ENCODE measurements at places on chromosomes 16 and 17.
A peak's percentile ranks its signal among the peaks of the same experiment; 100 is the strongest.

GRCh38 chr17:8697323-8697741 lies 47.3 kb downstream of the CCDC42 start:
- DNase-seq, result peak; percentile 91

- DNase-seq, result no peak
Observed at GRCh38 chr16:4893103-4893862, 43.7 kb downstream of the PPL start.

DNA sequence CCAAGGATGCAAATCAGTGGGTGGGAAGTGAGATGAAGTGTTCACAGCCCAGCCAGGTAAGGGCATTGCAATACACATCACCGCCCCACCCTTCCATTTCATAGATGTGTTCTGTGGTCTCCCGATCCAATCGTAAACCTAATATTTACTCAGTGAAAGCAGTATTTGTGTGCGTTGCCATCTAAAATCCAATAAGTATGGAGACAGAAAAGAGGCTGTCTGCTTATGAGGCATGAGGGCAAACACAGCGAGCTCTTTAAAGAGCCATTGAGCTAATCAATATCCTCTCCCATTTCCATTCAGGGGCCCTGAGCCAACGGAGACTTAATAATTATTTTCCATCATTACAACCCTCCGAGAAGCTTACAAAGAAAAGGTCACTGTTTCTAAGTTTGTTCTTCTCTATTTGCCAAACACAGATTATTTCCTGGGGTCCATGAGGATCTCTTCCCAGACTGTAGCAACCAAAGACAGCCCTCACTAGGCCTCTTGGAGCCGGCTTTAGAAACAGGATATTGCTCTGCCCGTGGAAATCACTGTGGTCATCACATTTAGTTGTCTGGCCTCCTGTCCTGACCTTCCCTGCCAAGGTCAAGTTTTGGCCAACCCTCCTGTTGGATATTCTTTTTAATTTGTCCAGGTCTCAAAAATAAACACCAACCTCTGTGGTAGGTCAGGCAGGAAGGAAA lies 120.1 kb downstream of the SLC39A11 start:
- DNase-seq, result no peak

DNA sequence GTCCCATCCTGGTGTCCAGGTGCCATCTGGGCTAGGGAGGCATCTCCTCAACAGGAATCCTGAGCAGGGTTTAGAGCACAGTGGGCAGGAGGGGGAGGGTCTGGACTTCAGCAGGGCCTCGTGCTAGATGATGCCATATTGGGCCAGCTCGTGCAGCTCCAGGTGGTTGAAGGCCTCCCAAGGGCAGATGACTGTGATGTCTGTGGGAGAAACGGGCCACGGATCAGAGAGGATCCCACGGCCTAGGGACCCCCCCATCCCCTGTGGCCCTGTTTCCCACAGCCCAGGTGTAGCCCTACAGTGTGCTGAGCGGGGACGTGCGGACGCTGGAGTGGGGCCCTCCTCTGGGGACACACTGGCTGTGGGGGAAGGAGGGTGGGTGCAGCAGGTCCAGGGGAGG lies 5.4 kb downstream of the PDE6G start:
- no peak for DNase-seq

DNA sequence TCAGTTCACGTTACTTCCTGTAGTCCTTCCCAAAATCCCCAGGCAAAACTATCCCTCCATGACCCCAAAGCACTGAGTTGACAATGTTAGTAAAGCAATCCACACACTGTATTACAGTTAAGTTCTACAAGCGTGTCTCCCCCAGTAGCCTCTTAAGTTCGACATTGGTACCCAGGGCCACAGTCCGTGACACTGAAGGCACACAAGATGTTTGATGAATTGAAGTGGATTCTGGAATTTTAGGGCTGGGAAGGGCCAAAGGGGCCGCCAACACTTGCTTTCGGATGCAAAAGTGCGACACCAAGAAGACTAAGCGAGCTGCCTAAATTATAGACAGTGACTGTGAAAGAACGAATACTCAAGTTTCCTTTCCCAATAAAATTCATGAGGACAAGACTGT lies 1.5 kb downstream of the VPS35 start:
- no peak for DNase-seq

DNA sequence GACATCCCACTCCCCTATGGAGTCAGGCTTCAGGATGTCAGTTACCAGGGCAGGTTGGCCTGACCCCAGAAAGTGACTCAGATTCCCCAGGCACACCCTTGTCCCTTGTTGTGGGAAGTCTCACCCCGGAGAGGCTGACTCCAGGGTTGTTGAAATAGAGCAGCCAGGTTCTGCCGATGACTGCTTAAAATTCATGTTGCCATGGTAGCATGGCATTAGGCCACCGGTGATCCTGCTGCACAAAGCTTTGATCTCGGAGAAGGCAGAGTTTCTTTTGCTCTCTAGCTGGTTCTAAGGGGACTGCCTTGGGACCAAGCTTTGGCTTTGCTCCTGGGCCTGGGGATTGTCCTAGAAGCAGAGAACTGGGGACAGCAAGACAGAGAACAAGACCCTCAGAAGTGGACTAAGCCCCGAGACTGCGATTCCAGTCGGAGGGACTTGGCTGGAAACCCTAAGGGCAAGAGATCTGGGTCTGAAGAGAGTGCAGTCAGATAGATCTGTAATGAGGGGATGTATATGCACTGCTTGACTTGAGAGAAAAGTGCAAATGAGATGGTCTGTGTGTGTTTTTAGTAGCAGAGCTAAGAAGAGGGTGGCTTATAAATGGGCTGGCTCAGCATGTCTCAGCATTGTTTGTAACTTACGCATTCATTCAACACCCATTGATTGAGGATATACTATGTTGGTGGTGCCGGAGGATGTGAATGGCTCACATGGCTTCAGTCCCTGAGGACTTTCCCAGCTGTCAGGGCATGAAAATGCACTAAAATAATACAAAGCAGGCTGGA lies 106.9 kb downstream of the RGS9 start:
- DNase-seq, result peak; percentile 21

GRCh38 chr16:67537636-67538591 lies 9.3 kb downstream of the RIPOR1 start:
- DNase-seq, result no peak

- no peak for DNase-seq
Observed at GRCh38 chr17:28747051-28747691, 3.4 kb downstream of the TRAF4 start.

DNA sequence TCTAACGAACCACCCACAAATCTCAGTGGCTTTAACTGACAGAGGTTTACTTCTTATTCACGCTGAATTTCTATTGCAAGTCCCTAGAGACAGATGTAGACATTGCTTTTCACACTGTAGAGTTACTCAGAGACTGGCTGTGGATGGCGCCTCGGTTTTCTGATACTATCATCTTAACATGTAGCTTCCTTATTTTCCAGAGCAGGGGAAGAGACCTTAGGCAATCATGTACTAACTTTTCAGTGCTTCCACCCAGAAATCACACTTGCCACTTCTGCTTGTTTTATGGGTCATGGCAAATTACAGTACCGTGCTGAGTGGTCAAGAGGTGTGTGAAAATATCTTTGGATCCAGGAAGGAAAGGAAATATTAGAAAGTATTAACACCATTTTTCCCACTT lies 65.4 kb downstream of the MAF start:
- DNase-seq, result no peak

DNA sequence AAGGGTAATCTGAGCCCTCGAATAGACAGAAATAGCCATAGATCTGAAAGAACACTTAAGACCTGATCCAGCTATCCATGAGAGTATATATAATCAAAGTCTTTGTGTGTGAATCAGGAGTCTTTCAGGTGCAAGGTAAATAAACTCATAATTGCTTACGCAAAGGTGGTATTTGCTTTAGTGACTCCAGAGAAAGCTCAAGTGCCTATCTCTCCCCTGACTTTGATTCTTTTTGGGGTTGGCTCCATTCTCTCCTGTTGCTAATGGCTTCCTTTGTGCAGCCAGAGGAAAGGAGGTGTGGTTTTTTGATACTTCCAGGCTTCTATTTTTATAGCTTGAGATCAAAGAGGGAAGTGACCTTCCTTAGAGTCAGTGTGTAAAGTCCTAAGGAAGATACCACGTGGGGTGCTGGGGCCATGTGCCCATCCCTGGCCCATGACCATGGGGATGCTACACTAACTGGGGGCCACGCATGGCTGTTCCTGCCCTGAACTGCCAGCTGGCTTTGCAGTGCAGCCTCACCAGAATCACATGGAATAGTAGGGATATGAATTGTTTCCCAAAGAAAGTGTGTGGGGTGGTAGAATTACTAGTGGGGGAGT lies 45.8 kb downstream of the TENT4B start:
- DNase-seq, result no peak

DNA sequence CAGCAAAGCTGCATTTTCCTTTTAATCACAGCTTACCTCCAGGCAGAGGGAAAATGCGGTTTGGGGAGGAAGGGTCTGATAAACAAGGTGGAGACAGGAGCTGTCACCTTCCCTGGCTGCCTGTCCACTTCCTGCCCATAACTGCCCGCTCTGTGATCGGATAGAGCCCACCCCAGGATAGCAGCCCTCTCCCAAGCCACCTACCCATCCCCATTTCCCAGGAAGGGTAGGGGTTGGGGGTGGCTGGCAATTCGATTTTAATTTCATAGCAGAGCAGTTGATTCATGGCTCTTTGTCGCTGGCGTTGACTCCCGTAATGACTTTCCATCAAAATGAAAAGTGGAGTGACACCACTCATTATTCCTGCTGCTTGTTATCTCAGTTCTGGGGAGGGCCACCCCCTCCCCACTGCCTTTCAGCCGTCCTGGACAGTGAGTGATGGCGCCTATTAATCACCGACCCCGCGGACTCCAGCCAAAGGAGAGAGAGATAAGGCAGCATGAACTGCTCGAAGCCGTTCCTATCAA lies 11.2 kb downstream of the CDK5RAP3 start:
- no peak for DNase-seq

DNA sequence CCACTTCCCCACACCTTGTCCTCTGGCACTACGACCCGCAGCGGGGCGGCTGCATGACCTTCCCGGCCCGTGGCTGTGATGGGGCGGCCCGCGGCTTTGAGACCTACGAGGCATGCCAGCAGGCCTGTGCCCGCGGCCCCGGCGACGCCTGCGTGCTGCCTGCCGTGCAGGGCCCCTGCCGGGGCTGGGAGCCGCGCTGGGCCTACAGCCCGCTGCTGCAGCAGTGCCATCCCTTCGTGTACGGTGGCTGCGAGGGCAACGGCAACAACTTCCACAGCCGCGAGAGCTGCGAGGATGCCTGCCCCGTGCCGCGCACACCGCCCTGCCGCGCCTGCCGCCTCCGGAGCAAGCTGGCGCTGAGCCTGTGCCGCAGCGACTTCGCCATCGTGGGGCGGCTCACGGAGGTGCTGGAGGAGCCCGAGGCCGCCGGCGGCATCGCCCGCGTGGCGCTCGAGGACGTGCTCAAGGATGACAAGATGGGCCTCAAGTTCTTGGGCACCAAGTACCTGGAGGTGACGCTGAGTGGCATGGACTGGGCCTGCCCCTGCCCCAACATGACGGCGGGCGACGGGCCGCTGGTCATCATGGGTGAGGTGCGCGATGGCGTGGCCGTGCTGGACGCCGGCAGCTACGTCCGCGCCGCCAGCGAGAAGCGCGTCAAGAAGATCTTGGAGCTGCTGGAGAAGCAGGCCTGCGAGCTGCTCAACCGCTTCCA lies 2.6 kb downstream of the METTL26 start:
- no peak for DNase-seq

DNA sequence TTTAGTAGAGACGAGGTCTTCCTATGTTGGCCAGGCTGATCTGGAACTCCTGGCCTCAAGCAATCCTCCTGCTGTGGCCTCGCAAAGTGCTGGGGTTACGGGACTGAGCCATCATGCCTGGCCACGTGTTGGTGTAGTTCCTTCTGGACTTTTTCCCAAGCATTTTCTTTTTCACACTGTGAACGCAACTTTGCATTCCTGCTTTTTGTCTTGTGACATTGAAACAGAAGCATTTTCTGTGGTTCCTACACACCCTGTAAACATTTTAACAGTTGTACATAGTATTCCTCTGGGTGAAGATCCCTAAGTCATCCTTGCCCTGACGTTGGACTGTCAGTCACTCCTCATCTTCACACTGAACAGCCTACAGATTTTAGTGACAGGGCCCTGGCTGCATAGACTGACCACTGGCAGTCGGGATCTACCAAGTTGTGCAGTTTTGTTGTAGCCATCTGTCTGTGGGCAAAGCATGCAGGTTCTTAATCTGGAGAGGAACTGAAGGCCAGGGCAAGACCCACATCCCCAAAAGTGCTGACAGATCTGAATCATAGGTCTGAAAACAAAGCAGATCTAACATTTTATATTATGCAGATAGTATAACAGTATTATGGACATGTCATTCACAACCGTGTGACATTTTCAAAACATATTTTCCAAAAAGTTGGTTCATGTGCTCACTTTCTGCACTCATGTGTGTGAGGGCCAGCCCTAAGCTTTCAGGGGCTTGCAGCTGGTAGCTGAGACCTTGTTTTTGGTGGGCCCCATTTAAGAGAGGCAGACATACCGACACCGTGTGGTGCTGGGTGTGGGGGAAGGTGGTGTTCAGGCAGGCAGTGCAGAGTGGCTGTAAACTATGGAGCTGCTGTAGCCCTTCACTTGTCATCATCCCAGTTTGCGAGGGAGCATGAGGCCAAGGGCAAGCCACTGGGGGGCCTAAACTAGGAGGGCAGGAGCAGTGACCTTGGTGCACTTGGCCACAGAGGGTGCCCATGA lies 59.9 kb downstream of the EPN2 start:
- no peak for DNase-seq

DNA sequence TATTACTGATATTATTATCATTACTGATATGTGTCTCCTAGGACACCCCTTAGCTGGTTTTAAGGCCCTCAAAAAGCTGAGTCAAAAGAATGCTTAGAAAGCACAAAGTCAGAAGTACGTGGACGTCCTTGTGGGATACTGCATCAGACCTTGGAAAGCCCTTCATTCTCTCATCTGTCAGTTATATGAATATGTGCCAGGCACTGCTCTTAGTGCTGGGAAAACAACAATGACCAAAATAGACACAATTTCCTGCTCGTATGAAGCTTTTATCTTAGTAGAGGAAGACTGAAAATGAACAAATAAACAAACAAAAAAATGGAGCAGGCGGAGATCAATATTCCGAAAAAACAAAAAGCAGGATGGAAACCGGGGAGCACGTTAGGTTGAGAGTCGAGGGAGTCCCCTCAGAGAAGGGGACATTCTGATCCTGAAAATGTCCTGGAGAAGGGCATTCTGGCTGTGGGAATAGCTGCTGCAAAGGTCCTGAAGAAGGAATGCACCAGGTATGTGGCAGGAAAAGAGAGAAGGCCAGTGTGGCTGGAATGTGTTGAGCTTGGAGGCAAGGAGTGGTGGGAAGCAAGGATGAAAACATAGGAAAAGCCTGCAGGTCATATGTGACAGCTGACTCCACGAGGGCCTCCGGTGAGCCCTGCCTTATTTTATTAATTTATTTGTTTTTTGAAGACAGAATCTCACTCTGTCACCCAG lies 15.5 kb upstream of the TMEM94 start:
- peak; percentile 71 for DNase-seq

GRCh38 chr17:37026531-37026869 lies 77.7 kb downstream of the AATF start:
- DNase-seq, result no peak

All from iris pigment epithelial cell (primary cell).